Activated naive CD8-positive, alpha-beta T cell treated with anti-CD3 and anti-CD28 coated beads, Interleukin-2, amount 10 ng/mL, durations not matched to agents 7 days and 5 days (primary cell): ENCODE measurements at places on chromosomes 7 and 10. TPM values are rescaled to one million over a fixed set of nuclear protein-coding genes. Genes with fewer than 3 reads are reported as not detected.

Gene WNT8B
- 0.54 TPM for total RNA-seq

Gene CYP2C19
- total RNA-seq: not detected

Gene HIBADH
- 14.4 TPM for total RNA-seq

Gene SLC26A3
- not detected for total RNA-seq

Gene SPDYE9
- not detected for total RNA-seq

Gene ANXA11
- total RNA-seq: 277 TPM

Gene LRMDA
- total RNA-seq: not detected

- DNase-seq: peak; percentile 88
Measured at GRCh38 chr10:132307823-132308586, at the start of gene STK32C. STK32C (minus strand) TSS chr10:132307950; CDS start chr10:132307833, 117 bp downstream.

- DNase-seq: no peak
Measured at GRCh38 chr10:110818311-110819256, 53.1 kb upstream of the PDCD4 start.

GRCh38 chr7:116434820-116435341 lies 64.7 kb upstream of the CAV2 start:
- no peak for DNase-seq

- DNase-seq: no peak
Measured at GRCh38 chr10:33398796-33399195, 64.3 kb upstream of the NRP1 start.

DNA sequence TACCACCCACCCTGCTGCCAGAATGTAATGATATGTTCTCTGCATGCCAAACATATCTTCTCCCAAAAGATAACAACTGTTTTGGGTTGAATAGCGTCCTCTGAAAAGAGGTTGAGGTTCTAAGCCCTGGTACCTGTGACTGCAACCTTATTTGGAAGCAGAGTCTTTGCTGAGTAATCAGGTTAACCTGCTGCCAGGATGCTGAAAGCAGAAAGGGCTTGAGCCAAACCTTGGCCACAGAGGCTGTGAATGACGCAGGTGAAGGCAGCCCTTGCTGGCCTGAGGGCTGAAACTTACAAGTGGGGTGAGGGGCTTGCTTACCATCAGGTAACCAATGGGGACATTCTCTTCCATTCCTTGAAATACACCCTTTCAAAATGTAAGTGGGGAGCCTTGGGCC lies 151.8 kb upstream of the RHEB start:
- DNase-seq: no peak

- DNase-seq: no peak
Measured at GRCh38 chr10:28719789-28720436, 42.6 kb downstream of the BAMBI start.

GRCh38 chr10:3853547-3854303 lies 68.7 kb upstream of the KLF6 start:
- DNase-seq: no peak

GRCh38 chr7:90155206-90155605 lies 937 bp downstream of the STEAP1 start:
- no peak for DNase-seq

DNA sequence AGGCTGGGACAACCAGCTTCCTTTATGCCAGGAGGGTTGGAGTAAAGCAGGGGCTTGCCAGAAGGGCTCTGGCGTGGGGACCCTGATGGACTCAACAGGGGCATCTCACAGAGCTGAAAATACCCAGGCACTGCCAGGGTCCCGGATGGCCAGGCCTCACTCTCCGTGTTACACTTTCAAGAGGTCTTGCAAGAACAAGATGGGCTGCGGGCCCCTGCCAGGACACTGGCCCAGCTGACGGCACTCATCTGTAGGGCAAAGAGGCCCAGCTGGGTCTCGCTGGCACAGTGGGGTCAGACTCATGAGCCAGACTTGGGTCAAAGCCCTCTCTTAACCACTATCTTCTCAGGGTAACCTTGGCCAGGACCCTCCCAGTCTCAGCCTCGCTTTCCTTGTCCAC lies 90.9 kb downstream of the FAM53B start:
- DNase-seq: no peak

- no peak for DNase-seq
Measured at GRCh38 chr7:99737726-99738125, 2.7 kb upstream of the CYP3A7 start.

GRCh38 chr7:66564045-66564444 lies 64.6 kb upstream of the KCTD7 start:
- no peak for DNase-seq

- no peak for DNase-seq
Measured at GRCh38 chr10:120644556-120645410, 187.8 kb downstream of the PLPP4 start.

DNA sequence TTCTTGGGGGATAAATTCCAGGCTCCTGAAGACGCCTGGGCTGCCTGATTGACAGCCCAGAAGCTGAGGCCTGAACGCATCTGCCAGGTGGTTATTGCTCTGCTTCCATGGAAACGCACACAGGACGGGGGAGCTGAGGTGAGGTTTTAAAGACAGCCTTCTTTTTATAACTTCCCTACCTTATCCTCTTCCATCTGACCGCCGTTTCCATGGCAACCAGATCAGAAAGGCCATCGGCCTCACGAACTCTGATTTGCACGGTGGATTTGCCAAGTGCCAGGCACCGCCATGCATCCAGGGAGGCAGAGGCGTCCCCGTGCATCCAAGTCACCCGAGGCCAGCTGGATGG lies 260.9 kb downstream of the ADARB2 start:
- no peak for DNase-seq

- DNase-seq: peak; percentile 72
Measured at GRCh38 chr7:106283831-106284713, 711 bp downstream of the NAMPT start.

DNA sequence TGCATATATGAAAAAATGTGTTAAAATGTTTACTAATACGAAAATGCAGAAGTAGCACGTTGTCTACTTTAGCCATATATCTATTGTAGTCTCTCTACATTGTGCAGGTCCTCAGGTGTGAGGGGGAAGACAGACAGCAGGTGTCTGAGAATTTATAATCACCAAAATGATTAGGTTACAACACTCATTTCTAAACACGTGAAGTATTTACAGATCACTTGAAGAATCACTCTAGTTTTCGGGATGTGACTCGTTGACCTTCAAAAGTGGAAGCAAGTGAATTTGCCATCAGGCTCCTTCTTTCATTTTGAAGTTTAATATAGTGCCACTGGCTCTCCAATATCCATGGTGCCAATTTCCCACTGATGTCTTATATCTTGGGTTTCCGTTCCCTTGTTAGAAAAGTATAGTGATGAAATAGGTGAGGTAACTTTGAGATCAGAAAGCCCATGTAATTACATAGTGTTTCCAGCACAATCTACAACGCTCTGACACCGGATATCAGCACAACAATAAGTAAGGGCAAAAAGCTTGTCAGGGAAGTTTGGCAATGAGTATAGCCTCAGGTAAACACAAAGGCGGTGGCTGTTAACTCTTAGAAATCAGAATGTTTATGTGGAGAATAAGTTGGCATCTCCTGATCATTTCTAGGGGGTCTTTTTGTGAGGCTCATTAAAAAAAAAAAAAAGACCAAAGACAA lies 57.5 kb upstream of the SP4 start:
- no peak for DNase-seq

DNA sequence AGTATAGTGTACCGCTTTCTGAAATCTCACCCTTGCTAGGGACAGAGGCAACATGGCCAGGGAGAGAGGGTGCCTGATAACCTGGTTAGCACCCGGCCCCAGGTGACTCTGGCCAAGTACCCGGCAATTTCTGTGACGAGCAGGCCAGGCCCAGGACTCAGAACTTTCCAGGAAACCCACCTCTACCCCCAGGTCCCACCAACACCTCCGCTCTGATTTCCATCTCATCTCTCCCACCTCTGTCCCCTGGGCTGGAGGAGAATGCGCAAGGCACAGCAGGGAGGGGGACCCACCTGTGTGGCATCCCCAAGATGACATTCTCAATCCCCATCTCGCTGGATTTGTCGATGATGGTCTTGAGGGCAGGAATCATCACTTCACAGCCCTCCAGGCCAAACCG lies 11.6 kb downstream of the OGDHL start:
- DNase-seq: no peak

DNA sequence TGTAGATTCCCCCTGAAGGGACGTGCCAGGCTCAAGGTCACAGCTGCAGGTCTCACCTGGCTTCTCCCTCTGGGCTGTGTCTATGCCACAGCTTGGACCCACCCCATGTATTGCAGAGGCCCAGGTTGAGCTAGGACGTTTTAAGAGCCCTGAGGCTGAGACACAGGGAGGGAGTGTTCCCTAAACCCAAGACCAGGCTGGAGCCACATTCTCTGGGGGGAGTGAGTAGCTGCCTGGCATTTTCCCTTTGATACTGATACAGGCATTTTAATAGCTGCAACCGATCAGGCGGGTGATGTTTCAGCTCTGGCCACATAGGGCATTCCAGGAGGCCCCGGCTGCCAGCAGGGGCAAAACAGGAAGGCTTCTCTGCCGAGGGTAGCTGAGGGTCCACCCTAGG lies 13.4 kb downstream of the COL13A1 start:
- no peak for DNase-seq

DNA sequence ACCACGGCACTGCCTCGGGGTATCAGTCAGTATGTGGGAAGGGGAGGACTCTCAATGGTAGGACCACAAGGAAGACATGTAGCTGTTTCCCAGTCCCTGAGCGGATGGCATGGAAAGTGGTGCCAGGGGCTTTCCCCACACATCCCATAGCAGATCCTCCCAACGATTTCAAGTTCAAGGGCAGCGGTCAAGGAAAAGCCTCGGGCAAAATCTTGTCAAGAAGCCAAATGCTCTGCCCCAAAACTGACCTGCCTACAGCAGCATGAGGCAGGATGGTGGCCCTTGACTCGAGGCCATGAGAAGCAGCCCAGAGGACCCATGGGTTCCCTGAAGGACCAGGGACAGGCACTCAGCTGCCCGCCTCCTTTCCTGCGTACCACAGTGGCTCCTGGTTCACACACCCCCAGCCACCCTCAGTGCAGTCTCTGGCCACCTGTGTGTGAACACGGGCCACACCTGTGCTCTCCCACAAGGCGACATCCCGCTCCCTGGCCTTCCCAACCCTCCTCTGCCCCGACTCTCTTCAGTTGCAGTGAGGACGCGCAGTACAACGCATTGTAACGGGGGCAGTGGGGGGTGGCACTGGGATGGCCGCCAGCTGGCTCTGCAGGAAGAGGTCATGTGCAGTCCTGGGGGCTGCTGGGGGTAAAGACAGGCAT lies 43.6 kb downstream of the CTBP2 start:
- DNase-seq: no peak

- DNase-seq: no peak
Measured at GRCh38 chr10:7984896-7985295, 69.6 kb upstream of the GATA3 start.
